NCI-H1436 (cell line): ENCODE measurements at places on chromosomes 11 and 22.

DNA sequence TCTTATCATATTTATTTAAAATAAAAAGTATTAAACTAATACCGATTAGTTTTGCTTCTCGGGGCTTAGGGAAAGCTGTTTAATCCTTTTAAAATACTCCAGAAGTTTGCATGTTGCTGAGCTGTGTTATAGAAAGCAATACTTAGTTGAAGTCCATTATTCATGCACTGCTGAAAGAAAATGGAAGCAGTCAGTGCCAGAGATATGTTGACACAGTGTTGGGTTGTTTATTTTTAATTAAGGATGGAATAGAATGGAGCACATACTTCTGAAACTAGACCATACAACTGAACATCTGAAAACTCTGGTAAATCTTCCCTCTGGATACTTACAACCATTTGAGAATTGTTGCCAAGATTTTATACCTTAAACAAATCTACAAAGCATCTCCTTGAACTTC, 282.7 kb upstream of the CCDC179 start:
- no peak for DNase-seq

DNA sequence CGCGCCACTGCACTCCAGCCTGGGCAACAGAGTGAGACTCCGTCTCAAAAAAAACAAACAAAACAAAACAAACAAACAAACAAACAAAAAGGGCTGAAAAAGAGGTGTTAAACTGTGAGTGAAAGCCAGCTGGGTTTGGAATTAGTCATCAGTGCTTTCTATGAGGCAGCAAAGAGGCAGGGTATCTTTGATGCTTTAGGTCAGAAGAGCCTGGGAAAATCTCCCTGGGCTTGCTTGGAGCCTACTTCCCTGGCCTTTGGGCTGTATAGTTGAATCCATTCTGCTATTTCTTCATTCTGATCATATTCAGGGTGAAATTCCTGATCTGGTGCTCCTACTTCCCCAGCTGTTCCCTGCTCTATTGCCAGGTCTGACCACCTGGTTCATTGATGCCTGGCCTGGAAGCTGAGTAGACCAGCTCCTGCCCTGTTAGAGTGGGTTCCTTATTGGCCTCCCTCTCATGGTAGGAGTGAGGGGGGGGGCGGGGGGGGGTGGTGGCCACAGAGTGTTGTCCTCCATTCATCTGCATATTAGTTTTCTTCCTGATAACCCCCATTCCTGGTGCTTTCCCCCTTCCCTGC, 65.6 kb downstream of the INSC start:
- DNase-seq: no peak

DNA sequence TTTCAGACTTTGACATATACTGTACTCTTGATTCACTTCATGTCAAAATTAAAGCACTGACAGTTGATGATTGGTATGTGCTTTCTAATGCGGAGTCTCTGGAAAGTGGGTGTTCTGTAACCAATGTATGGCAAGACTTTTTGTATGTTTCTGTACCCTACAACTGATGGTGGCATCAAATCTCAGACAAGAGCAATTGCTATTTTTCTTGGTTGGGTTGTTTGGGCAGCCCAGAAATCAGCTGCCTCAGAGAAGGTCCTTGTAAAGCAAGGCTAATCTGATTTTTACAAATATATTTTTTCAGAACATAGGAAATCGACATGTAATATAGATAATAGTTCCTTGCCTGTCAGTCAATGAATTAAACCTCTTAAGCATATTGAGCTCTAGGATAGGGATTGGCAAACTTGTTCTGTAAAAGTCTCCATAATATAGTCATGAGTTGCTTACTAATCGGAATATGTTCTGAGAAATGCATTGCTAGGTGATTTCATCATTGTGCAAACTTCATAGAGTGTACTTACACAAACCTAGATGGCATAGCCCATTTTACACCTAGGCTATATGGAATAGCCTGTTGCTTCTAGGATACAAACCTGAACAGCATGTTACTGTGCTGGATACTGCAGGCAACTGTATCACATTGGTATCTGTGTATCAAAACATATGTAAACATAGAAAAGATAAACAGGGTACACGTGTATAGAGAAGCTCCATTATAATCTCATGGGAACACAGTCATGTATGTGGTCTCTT, 10.2 kb upstream of the OOSP4A start:
- DNase-seq: no peak

DNA sequence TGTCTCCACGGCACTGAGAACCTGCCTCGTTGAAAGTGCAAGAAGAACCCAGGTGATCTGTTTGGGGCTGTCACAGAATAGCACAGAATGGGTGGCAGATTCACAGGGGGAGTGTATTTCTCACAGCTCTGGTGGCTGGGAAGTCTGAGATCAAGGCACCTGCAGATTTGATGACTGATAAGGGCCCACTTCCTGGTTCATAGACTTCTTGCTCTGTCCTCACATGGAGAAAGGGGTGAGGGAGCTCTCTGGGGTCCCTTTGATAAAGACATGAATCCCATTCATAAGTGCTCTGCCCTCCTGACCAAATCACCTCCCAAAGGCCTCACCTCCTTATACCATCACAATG, 198.5 kb upstream of the SORL1-AS1 start:
- DNase-seq: no peak

DNA sequence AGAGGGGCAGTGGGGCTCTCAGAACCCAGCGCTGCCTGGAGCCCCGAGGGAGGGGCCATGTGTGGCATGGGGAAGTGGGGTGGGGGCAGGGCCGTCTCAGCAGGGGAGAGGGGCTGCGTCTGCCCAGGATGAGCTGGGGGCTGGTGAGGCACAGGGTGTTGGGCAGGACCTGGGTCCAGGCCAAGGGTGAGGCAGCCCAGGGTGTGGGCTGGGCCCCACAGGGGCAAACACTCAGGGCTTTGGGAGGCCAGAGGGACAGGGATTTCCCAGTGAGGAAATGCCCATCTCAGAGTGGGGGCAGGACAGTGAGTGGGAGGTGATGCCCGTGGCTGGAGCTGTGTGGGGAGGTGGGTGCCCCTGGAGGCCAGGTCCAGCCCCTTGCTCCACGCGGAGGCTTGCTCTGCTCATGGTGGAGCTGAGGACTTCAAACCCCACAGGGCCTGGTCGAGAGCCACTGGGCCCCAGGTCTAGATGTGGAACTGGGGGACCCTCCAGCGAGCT, 5.4 kb downstream of the PLXNB2 start:
- DNase-seq: no peak

- no peak for DNase-seq
Observed at GRCh38 chr22:40653361-40653760, 16.8 kb upstream of the MRTFA start.

DNA sequence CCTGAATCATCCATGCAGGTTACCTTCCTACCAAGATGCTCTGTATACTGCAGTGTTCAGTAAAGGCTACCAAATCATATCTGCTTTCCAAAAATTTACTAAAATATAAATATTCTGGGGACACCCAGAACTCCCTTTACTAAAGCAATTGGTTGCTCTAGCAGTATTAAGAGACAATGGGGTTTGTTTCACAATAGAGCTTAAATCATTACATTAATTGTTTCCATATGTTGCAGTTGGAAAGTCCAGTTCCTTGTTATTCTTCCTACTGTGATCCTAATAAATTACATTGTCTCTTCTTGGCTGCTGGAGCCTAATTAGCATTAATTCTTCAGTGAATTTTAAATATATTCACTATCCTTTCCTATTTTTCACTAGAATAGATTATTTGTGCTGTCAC, 316.0 kb upstream of the MTNR1B start:
- DNase-seq: no peak

DNA sequence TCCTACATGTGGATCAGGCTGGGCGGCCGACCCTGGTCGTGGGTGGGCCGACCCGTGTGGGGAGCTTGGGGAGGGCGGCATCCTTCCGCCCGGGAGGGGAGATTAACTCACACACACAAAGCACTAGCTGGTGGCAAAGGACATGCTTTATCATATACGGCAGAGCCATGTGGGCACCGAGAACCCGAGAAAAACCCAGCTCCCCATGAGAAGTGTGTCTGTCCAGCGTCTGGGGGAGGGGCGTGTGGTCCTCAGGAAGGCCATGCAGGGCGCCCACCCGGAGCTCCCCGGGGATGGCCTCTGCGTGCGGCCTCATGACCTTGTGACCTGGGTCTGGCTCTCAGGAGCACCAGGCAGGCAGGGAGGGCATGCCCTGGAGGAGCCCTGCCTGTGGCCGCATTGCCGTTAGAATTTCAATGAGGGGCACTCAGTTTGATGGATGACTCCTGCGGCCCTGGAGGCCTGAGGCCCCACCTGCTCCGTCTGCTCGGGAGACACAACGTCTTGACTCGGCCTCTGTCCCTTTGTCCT, 39.4 kb upstream of the TOLLIP start:
- DNase-seq: no peak

GRCh38 chr11:133797554-133797953, 47.8 kb downstream of the SPATA19 start:
- DNase-seq: no peak

GRCh38 chr22:49491726-49492125, 335.9 kb downstream of the BRD1 start:
- no peak for DNase-seq

- no peak for DNase-seq
Observed at GRCh38 chr11:37504921-37505320, 906.9 kb upstream of the RAG2 start.

GRCh38 chr11:124551189-124551588, 7.7 kb upstream of the OR8B12 start:
- no peak for DNase-seq

GRCh38 chr22:46007003-46007847, 30.3 kb upstream of the WNT7B start:
- DNase-seq: no peak

- DNase-seq: no peak
Observed at GRCh38 chr11:62921573-62922188, 518 bp upstream of the CHRM1 start.

DNA sequence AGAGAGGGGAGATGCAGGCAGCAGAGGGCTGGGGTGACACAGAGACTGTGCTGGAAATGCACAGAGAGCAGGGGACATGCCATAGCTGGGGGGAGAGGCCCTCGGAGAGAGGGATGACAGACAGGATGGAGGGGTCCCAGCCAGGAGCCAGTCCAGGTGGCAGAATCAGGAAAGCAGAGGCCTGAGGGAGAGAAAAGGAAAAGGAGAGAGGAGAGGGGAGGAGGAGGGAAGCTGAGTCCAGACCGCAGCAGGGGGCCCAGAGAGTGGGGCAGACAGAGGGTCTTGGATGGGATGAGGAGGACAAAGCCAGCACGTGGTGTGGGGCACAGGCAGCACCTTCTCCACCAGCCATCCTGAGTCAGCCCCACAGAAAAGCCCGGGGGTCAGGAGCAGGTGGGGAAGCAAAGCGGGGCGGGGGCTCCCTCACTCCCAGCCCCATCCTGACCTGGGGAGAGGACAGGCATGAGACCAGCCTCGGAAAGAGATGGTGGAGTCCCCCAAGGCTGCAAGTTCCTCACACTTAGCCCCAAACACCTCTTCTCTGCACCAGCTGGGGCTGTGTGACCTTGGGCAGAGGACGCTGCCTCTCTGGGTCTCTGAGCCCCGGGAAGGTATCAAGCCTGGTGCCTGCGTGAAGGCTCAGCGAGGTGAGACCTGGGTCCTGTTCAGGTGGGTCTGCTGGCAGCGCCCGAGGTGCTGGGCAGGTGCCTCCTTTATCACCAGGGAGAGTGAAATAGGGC, 48.0 kb downstream of the IGLL1 start:
- DNase-seq: no peak

DNA sequence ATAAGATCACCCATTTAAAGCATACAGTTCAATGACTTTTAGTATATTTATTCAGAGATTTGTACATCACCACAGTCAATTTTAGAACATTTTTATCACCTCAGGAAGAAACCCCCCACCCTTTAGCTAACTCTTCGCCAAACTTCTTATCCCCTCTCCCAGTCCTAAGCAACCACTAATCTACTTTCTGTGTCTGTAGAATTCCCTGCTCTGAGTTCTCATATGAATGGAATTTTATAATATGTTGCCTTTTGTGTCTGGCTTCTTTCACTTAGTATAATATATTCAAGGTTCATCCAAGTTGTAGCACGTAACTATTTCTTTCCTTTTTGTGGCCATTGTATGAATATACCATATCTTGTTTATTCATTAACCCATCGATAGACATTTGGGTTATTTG, 3.6 kb downstream of the ANKRD13D start:
- DNase-seq: no peak

- DNase-seq: no peak
Observed at GRCh38 chr11:110069158-110069737, 23.9 kb upstream of the ZC3H12C start.

- DNase-seq: no peak
Observed at GRCh38 chr11:104843150-104843836, 55.0 kb downstream of the CASP12 start.

- DNase-seq: no peak
Observed at GRCh38 chr11:69921128-69922014, 102.2 kb upstream of the FGF3 start.

DNA sequence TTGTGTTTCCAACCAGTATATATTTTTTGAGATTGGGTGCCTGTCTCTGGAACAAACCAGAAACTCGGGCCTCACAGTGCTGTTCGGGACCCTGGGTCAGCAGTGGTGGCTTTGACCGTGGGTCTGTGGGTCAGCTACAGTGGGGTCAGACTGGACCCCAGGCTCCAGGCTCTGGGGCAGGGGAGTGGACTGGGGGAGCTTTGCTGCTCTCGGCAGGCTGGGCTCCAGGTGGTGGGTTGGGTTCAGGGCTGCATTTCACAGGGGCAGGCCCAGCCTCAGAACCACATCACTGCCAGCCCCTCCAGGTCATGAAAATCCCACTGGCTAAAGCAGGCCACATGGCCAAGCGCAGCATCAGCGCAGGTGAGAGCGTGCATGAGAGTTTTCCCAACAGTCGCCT, 1279.3 kb downstream of the BRD1 start:
- no peak for DNase-seq

DNA sequence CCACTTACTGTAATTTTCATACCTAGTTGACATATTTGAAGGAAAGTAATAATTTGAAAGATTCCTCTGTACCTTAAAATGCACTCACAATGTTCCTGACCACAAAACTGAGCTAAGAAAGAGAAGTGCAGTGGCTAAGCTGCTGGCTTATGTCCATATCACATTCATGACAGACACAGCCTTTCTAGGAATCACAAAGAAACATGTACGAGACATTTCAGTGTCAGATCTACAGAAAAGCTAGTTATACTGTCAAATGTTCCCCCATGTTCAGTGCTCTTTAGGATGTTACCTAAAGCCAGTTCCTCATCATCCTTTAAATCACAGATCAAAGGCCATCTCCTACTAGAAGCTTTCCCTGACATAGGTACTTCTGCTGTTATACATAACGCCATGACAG, 142.2 kb upstream of the C11orf58 start:
- DNase-seq: no peak
